Amniotic stem cell (primary cell): ENCODE measurements at places on chromosomes 2 and 18.

GRCh38 chr2:235055891-235056516 is 104.2 kb downstream of the SH3BP4 start:
- DNase-seq: no peak

- no peak for DNase-seq
Measured at GRCh38 chr2:67579806-67580205, 182.7 kb downstream of the ETAA1 start.

- no peak for DNase-seq
Measured at GRCh38 chr2:12616456-12617156, 100.1 kb upstream of the TRIB2 start.

DNA sequence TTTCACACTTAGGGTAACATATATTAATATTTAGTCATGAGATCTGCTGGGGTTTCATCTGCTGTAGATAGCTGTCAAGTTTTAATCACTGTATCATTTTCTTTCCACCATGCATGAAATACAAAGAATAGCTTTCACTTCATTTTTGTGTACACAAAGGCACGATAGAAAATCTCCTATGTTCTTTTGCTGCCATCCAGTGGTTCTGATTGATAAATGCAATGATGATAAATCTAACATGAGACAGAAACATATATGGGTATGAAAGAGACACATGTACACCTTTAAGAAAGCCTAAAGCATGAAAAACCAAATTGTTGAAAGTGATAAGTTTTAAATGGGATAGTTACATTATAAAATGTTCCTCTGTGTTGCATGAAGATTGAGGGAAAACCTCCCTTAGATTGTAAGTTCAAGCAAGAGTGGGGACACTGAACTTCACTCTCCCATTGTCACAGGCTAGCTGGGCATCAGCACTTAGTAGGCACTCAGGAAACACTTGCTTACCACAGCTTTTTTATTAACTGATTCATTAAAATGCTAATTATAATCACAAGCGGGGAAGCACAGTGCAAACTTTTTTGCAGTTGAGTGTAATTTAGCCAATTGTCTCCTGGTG is 31.2 kb downstream of the C1D start:
- peak; percentile 1 for DNase-seq

DNA sequence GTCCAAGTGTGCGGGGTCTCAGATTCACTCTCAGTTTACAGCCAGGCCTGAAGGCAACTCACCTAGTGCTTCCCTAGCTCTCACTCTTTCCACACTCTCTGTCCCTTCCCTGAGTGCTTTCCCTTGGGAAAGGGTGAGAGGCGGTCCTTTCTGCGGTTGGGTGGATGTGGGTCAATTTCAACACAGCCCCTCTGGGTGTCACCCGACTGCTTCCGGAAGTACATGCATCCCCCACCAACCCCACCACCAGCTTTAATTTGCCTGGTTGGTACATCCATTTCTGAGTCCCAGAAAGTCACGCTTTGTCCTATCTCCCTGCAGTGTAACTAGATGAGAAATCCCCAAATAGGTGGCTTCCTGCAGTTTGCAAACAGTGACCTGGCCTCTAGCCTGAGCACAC is 307.3 kb upstream of the MEIS1 start:
- DNase-seq: no peak

DNA sequence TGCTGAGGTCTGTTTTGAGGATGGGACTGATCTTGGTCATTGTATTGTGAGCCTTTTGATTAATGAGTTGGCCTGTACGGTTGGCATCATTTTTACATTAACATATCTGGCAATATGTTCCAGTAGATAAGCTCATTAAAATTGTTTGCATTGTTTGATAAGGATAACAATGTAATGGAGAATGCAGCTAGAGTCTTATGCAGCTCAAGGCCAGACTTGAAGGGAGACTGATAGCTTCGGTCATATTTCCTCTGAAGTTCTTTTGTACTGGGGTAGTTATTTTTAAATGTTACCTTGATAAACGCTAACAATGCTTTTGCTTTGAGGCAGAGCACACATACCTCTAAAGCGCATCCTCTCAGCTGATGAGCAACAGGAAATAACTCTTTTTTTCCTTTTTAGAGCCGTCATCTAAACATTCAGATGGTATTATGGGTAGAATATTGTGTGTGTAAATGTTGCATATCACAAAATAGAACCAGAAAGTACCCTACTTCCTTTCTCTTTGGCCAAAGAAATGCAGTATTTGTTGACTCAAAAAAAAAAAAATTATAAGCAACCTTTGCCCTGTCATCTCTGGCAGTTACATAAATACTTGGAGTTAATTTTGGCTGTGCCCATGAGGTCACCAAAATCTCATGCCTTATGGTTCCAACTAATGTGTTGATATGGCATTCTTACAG is 1.3 kb downstream of the MAPRE2 start:
- DNase-seq: no peak

- DNase-seq: no peak
Measured at GRCh38 chr2:102880731-102881130, 118.9 kb downstream of the TMEM182 start.

- DNase-seq: no peak
Measured at GRCh38 chr2:200795028-200795440, 16.7 kb upstream of the BZW1 start.

DNA sequence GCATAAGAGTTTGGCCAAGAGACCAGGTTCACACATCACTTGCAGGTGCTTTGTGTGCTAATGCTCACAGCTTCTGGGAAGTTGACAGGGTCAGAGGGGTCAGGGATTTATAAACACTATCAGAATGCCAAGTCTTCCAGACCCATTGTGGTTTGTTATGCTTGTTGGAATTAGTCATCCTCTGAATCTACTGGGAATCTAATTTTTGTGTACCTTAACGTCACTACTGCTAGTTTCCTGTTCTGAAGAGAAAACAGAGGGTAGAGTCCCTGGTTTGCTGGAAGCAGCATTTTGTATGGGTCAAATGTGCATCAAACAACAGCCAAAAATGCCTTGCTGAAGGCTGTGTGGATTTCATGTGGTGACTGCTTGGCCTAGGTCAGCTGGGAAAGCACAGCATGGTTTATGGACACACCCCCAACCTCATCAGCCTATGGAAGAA is 33.3 kb downstream of the ANTXR1 start:
- no peak for DNase-seq

DNA sequence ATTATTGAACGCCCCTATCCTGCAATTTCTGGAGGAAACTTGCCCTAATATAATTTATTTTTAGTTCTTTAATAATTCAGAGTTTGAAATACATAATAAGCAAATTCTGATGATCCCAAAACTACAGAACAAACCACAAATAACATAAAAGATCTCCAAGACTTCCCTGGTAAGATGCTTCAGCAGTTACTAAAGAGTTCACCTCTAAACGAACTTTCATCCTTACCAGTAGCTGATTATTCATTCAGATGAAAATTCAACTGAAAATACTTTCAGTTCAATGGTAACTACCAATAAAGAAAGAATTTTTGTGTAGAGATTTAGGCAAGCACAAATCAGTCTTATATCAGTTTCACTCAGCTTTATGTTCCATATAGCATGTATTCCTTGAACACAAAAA is 130.1 kb upstream of the MAPRE2 start:
- no peak for DNase-seq

DNA sequence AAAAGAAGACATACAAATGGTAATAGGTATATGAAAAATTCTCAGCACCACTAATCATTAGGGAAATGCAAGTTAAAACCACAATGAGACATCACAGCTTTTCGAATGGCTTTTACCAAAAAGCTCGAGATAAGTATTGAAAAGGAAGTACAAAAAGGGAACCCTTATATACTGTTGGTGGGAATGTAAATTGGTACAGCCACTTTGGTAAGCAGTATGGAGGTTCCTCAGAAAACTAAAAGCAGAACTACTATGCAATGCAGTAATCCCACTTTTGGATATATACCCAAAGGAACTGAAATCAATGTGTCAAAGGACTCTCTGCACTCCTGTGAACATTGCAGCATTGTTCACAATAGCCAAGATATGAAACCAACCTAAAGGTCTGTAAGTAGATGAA is 107.5 kb upstream of the SPATS2L start:
- no peak for DNase-seq

DNA sequence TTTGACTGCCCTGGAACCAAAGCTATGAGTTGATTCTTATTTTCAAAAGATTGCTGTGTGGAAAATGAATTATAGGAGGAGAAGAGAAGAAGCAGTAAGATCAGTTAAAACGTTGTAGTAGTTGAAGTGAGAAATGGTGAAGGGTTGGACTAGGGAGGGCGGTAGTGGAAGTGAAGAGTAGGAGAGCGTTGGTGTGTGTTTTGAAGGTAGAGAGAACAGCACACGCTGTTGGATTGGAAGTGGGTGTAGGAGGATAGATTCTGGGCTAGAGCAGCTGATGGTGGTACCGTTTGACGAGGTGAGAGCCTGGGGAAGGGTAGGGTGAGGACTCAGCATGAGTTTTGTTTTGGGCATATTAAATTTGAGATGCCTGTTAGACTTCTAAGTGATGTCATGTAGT is 18.4 kb downstream of the RIOK3 start:
- no peak for DNase-seq

GRCh38 chr18:74819433-74820059 is 221.9 kb downstream of the ZNF407 start:
- DNase-seq: no peak

- peak; percentile 57 for DNase-seq
Measured at GRCh38 chr2:227870710-227871374, 589 bp upstream of the DAW1 start.

GRCh38 chr18:6868033-6868432 is 138.5 kb downstream of the ARHGAP28 start:
- no peak for DNase-seq

DNA sequence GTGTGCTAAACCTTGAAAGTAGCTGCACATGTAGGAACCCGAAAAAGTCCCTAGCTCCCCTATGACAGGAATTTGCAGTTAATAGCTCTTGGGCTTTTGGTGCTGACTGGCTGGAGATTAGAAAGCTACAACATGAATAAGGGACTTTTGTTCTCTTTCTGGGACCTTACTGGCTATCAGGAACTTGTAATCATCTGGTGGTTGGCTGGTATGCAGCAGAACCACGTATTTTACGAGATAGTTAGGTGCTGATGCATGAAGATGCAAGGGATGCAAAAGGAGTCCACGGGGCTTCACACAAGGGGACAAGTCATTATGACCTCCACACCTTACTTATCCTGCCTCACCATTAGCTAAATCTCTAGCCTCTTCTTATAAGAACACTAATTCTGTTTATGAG is 190.2 kb upstream of the NRXN1 start:
- no peak for DNase-seq

GRCh38 chr2:19868224-19868623 is 33.6 kb downstream of the TTC32 start:
- no peak for DNase-seq

DNA sequence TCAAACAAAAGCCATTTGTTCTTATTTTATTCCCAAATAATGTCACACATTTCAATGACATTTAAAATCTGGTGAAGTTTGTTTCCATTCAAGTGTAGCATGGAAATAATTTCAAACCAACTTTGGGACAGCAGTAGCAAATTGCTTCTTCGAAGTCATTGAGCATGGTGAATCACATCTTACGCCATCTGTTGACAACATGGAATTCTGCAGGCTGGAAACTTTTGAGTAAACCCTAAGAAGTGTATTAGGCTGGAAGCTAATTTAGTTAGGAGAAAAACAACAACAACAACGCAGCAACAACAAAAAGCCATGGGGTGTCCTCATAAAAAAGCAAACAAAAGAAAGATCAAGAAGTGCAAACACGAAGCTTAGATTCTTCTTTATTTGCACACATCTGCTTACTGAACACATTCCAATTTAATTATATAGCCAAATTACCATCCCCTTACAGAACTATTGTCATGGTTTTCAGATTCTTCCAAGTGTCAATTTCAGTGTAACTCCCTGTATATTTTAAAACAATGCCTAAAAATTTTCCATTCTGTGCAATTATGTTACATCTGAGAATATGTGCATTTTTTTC is 659.0 kb upstream of the CDH7 start:
- no peak for DNase-seq

GRCh38 chr18:58505181-58505580 is 123.7 kb downstream of the ALPK2 start:
- no peak for DNase-seq

GRCh38 chr18:53991202-53991601 is 233.3 kb downstream of the MBD2 start:
- no peak for DNase-seq

- DNase-seq: no peak
Measured at GRCh38 chr2:8568543-8569302, 113.1 kb upstream of the ID2 start.

GRCh38 chr2:52445686-52446085 is 1321.9 kb upstream of the CHAC2 start:
- DNase-seq: no peak

DNA sequence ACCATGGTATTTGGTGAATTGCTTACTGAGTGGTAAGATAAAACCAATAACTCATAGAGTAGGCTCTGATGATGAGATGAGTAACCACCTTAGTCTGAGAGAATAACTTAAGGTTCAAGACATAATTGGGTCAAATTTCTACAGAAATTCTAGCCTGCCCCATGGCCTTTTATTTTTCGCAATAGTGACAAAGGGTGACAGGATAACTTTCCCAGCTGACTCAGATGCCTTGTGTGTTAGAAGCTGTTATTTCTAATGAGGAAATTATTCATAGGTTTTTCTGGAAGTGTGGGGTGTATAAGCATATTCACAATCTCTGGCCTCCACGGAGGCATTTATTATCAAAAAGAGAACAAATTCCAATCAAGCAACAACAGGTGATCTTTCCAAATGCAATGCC is 159.0 kb downstream of the NUP35 start:
- DNase-seq: no peak

GRCh38 chr18:34990597-34990996 is 50.6 kb upstream of the MAPRE2 start:
- DNase-seq: no peak

DNA sequence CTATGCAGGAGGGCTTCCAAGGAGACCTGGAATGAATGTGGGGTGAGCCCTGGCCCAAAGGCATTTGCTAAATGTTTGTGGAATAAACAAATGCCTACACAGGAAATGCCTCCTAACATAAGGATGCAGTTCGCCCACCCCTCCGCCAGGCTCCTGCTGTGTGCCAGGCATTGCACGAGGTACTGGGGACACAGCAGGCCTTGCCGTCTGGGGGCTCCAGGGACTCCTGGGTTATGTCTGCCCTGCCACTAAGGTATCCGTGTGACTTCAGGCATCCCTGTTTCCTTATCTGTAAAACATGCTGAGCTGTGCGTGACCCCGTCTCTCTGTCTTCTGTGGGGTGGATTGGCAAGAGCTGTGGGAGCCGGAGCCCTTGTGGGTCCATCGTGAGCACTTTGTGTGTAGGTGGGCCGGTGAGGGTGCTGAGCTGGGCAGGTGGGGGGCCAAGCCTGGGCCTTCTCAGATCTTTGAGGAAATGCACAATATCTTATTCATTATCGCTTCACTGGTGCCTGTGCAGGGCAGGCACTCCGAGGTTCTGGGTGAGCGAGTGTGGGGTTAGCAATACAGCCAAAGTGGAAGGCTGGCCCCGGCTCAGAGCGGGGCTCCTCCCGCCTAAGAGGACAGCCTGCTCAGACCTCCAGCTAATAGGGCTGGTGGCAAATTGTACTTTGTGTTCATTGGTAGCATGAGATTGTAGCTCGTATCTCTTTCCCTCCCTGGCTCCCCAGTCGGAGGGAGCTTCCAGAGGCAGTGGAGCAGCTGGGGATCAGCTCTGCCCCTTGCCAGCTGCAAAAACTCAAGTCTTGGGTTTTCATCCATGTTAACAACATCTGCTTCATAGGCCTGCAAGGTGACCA is 126.8 kb downstream of the GLI2 start:
- no peak for DNase-seq

- DNase-seq: no peak
Measured at GRCh38 chr2:15665067-15665942, 73.6 kb downstream of the DDX1 start.

GRCh38 chr18:32771169-32771751 is 1.6 kb downstream of the KLHL14 start:
- DNase-seq: no peak
